ENCODE measurements at places on chromosomes 5 and 9. TPM values are rescaled to one million over a fixed set of nuclear protein-coding genes. Genes with fewer than 3 reads are reported as not detected.

DNA sequence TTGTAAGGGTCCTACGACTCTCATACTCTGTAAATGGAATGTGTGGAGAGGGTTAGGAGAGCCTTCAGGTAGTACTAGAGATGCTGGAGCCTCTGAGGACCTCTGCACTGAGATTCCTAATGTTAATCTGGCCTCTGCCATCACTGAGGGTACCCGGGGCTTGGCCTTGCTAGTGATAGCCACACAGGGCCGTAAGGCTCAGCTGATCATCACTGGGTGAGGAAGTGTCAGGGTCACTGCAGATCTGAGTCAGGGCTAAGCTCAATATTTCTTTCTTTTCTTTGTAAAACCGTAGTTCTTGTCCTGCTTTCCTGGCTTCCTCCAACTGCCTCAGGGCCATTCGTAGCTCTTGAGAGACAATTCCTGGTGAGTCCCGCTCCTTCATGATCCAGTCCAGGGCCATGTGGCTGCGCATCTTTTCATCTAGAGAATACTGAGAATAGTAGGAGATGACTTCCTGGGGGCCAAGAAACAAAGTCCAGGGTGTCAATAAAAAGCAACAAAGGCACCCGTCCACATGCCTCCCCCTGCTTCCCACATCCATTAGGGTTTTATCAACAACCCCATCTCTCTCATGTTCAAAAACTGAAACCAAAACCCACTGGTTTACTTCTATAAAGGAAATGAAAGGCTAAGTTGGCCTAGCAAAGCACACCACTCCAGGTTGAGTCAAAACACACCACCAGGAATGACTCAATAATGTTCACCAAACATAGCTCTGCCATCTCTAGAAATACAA, 47.7 kb downstream of the LIX1 start:
- DNase-seq, result no peak

DNA sequence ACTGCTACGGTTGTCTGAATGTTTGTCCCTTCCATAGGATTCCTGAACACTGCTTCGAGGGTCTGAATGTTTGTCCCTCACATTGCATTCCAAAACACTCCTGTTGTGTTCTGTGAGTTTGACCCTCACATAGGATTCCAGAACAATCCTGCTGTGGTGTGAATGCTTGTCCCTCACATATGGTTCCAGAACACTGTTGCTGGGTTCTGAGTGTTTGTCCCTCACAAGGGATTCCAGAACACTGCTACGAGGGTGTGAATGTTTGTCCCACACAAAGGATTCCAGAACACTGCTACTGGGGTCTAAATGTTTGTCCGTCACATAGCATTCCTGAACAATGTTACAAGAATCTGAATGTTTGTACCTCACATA, 201.2 kb downstream of the FOXD4L6 start:
- DNase-seq, result no peak

DNA sequence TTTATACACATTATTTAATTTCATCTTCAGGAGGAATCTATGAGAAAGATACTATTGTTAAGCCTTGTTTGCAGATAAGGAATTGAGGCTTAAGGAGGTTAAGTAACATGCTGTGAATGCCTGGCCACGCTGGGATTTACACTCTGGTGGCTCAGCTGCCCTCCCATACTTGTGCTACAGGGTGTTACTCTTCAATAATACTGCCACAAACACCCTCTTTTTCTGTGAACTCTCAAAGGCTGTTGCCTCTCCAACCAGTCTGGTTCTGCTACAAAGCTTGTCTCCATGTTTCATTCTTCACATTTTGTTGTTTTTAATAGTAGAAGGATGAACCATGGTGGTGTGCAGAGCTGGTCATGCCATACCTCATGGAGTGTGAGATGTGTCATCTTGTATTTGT, 76.7 kb upstream of the TNFAIP8 start:
- no peak for DNase-seq

DNA sequence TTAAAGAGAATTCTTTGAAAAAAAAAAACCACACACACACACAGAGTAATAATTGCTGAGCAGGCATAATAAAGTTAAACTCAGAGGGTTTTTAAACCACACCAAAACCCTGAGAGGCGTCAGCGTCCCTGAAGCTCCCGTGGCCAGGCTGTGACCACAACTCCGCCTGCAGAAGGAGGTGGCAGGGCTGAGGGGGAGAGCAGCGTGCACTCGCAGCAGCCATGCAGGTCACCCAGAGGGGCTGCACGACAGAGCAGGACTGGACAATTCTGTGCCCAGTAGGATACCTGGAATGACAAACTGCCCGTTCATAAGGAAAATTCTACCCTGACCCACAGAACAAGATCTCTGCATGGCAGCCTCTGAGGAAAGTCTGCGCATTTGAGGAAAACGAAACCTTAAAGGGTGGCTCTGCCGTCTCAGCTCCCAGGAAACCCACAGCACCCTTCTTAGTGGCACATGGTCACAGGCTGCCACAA, 44.0 kb downstream of the ROR2 start:
- DNase-seq, result no peak

GRCh38 chr5:34411470-34412346, 244.4 kb upstream of the RAI14 start:
- no peak for DNase-seq

DNA sequence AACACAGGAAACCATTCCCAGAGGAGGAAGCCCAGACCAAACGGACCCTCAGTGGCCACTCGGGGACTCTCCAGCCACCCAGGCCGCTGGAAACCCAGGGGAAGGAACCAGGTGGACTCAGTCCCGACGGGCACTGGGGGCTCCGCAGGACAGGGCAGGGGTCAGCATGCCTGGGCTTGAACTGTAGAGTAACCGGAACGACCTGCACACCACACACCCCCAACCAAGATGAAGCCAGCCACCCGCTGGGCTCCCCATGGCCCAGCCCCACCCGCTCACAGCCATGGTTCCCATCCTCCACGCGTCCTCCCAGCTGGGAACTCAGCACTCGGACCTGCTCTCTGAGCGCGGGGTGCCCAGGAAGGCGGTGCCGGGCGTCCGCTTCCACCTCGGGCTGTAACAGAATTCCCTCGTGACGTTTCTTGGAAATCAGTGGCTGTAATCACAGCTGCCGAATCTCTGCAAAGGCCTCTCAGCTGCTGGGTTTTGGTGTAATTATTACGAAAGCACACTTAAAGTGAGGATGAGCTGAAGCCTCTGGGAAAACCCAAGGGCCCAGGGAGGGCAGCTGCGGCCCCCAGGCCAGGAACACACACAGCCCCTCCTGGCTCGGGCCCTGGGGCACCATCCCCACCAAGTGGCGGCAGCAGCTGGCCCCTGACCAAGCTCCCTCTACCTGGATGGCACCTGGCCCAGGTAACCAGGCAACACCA, 13.8 kb downstream of the NACC2 start:
- peak; percentile 81 for DNase-seq

DNA sequence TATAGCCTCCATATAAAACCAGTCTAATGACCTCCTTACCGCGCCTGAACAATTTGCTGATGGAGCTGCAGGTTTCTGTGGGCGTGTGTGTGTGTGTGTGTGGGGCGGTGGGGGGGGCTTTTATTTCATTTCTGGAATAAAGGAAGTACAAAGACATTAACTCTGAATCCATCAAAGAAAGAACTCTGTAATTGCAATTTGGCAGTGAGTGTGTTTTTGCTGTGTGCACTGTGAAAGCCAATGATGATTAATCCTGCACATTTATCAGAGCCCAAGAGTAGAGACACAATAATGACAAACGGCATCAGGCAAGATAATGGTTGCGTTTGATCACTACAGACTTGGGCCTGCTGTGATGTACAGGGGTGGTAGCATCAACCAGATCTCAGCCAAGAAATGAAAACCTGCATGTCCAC, 29.3 kb upstream of the NDFIP1 start:
- DNase-seq, result no peak

DNA sequence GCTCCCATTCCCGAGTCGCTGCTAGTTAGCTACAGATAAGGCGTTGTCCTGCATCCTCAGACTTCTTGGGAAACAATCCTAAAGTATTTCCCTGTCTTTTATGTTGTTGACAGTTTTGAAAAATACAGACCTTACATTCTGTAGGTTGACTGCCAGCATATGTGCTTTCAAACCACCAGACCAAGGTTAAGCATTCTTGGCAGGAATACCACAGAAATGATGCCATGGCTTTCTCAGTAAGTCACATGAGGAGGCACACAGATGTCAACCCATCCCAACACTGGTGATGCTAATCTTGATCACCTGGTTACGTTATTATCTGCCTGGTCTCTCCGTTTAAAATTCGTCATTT, 871 bp downstream of the GLE1 start:
- DNase-seq, result no peak

- no peak for DNase-seq
Measured at GRCh38 chr9:109036744-109037680, 23.7 kb upstream of the CTNNAL1 start.

DNA sequence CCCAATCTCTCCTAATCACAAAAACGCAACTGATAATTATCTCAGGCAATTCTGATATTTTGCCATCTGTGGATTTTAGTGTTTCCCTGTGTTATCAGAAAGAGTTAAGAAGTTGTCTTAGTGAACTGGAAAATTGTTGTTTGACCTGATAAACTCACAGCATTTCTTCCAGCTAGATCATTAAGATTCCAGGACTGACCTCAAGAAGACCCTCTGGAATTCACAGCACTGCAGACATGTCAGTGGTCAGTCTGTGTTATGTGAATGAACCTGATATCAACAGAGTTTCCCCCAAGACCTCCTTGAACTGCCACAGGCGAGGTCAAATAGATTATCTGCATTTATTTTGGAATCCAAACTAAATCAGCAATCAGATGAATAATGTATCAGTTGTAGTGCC, 174.7 kb downstream of the FBXL7 start:
- no peak for DNase-seq

DNA sequence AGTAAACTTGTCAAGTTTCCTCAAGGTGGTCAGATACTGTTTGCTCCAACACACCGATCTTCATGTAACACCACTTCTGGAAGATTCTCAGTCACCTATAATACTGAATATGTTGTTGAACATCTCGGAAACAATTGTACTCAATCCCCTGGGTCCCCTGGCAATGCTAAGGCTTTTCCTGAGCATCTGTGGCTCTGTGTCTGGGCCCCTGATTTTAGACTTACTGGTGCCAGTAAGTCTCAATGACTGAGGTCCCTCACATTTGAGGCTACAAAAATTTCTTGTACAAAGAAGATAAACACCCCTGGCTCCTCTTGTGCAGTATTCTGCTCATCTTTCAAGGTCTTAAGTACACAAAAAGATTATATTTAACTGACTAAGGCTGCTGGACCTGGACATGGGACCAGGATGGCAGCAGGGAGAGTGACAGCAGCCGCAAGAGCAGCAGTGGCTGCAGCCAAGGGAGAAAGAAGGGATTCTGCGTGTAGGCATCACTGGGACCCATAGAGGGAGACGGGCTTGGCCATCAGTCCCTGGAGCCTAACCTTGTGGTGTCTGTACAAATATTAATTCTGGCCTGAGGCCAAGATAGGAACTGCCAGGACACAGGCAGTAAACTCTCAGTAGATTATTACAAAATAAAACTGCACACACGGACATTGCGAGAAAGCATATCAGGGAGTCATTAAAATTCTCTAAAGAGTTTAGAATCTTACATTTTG, 49.0 kb upstream of the TNPO1 start:
- DNase-seq, result no peak

DNA sequence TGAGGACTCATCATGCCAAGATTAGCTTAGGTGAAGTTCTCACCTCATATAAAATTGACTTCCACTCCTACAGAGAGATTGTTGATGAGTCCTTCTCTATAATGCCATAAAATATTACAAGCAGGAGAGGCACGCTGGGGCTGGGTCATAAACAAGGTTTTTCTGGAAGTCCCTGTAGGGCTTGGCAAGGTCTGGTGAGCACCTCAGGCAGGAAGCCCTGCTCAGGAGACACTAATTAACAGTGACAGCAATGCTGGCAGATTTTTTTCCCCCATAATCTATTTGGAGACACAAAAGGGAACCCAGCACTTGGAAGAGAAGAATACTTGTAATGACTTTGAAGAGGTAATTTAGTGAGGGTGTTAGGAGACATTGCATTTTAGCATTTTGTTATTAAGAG, 118.7 kb downstream of the DIRAS2 start:
- DNase-seq, result no peak

DNA sequence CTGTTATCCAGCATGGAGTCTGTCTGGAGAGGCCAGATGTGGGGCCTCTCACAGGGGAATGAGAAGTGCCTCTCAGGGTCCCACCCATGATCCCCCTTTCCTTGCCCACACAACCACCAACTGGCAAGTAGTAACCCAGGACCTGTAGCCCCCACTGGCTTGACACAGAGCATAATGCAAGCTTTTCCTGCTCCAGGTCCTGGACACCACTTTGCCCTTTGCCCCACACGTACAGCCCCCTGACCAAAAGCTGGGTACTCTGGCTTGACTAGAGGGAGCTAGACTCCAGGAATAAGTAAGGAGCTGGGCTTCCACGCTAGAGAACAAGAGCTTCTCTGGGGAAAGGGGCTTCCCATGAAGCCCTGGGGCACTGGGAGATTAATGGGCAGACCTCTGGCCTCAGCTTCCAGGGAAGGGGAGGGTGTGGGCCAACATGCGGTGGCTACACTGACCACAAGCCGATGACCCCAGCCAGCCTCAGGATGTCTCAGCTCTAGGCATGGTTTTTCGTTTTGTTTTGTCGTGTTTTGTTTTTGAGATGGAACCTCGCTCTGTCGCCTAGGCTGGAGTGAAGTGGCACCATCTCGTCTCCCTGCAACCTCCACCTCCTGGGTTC, 109.5 kb downstream of the C9orf50 start:
- DNase-seq, result no peak

- no peak for DNase-seq
Measured at GRCh38 chr5:81724571-81724970, 26.3 kb downstream of the SSBP2 start.

Gene HAVCR2
- 3.5 TPM for total RNA-seq

Gene ACER2
- total RNA-seq, result 1.3 TPM

Gene SMIM33
- not detected for total RNA-seq

Gene KCTD16
- 0.04 TPM for total RNA-seq
